ENCODE measurements at places on chromosomes 3 and 15. TPM values are rescaled to one million over a fixed set of nuclear protein-coding genes. Genes with fewer than 3 reads are reported as not detected.

APH1B gene
- 25.8 TPM for total RNA-seq

IGSF10 gene
- 9.7 TPM for total RNA-seq

NANOGP8 gene
- total RNA-seq = not detected

ZNF774 gene
- 6.6 TPM for total RNA-seq

IL5RA gene
- 5.7 TPM for total RNA-seq

CD200 gene
- 38.8 TPM for total RNA-seq

CYB561D2 gene
- total RNA-seq = 15.5 TPM

AADACL2 gene
- not detected for total RNA-seq

GOLGA8J gene
- 0.40 TPM for total RNA-seq

HES1 gene
- total RNA-seq = 58.9 TPM

GPR62 gene
- 4.6 TPM for total RNA-seq

LINGO1 gene
- total RNA-seq = 34.0 TPM

MESP2 gene
- total RNA-seq = not detected

ZIC1 gene
- total RNA-seq = 87.2 TPM

LIPH gene
- total RNA-seq = 0.30 TPM

TMEM108 gene
- 6.6 TPM for total RNA-seq

SH3GL3 gene
- total RNA-seq = 105 TPM

PIGZ gene
- 3.0 TPM for total RNA-seq

SCN5A gene
- 1.8 TPM for total RNA-seq

ZNF860 gene
- 1.0 TPM for total RNA-seq

CCR5 gene
- 0.22 TPM for total RNA-seq

FBXW12 gene
- 0.99 TPM for total RNA-seq

LOXL1 gene
- total RNA-seq = 7.9 TPM

SLC6A11 gene
- 84.2 TPM for total RNA-seq

PROK2 gene
- 2.0 TPM for total RNA-seq

ALG1L2 gene
- 1.0 TPM for total RNA-seq

CORO2B gene
- total RNA-seq = 15.9 TPM

GOLGA6B gene
- not detected for total RNA-seq

DGKG gene
- total RNA-seq = 5.6 TPM

IL16 gene
- total RNA-seq = 4.3 TPM

CCDC51 gene
- total RNA-seq = 24.6 TPM

C3orf85 gene
- total RNA-seq = not detected

NR1I2 gene
- 0.50 TPM for total RNA-seq

SPPL2A gene
- 69.8 TPM for total RNA-seq

TUSC7 gene
- total RNA-seq = not detected

SOX14 gene
- 0.39 TPM for total RNA-seq

SEC22A gene
- total RNA-seq = 32.8 TPM

TRAT1 gene
- not detected for total RNA-seq

SHF gene
- 29.1 TPM for total RNA-seq
